ENCODE measurements at places on chromosomes 12 and 14.
A peak's percentile ranks its signal among the peaks of the same experiment; 100 is the strongest.

- peak overlapping the region; percentile 100 for H3K27ac ChIP-seq
- H3K27me3 ChIP-seq: no peaks in the 10 kb centered on the region
- H3K4me3 ChIP-seq: peak overlapping the region; percentile 80
- DNase-seq: peak; percentile 27
- H3K4me1 ChIP-seq: peaks cover 75% of the 10 kb centered on the region
- H3K36me3 ChIP-seq: no peaks in the 10 kb centered on the region
These were observed 44.7 kb upstream of the ATP23 start for GRCh38 chr12:57896434-57897201.

GRCh38 chr12:83827860-83828259 is 1084.7 kb downstream of the SLC6A15 start:
- no peaks in the 10 kb centered on the region for H3K4me1 ChIP-seq
- DNase-seq: no peak
- no peak overlapping the region for H3K4me3 ChIP-seq
- H3K27me3 ChIP-seq: no peaks in the 10 kb centered on the region
- H3K27ac ChIP-seq: no peak overlapping the region

DNA sequence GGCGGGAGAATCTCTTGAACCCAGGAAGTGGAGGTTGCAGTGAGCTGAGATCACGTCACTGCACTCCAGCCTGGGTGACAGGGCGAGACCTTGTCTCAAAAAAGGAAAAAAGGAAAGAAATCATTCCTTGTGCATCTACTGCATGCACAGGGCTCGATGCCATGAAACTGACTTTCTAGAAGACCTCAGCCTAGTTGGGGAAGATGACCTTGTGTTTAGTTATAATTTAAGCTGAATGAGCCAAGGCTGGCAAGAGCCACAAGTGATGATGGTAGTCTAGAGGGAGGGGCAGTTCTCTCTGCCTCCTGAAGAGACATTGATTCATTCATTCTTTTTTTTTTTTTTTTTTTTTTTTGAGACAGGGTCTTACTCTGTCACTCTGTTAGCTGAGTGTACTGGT is 24.2 kb downstream of the ACACB start:
- H3K36me3 ChIP-seq: peaks cover 6% of the 10 kb centered on the region
- no peak for DNase-seq
- H3K4me3 ChIP-seq: no peak overlapping the region

DNA sequence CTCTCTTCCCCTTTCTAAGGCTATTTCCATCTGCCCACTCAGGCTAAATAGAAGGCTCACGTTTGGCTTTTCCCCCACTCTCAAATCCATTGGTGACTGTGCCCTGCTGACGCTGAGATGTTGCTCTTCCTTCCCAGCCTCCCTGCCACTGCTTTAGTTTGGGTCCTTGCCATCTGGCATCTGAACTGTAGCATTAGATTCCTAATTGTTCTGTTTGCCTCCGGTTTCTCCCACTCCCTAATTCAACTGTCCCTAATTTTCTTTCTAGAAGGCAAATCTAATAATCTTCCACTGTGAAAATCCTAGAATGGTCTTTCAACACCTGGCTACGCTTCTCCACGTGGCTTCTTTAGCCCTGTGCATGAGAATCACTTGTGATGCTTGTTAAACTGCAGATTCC is 37.6 kb upstream of the SMOC1 start:
- DNase-seq: no peak
- H3K27ac ChIP-seq: no peak overlapping the region
- H3K4me1 ChIP-seq: no peaks in the 10 kb centered on the region
- peaks cover 8% of the 10 kb centered on the region for H3K27me3 ChIP-seq

DNA sequence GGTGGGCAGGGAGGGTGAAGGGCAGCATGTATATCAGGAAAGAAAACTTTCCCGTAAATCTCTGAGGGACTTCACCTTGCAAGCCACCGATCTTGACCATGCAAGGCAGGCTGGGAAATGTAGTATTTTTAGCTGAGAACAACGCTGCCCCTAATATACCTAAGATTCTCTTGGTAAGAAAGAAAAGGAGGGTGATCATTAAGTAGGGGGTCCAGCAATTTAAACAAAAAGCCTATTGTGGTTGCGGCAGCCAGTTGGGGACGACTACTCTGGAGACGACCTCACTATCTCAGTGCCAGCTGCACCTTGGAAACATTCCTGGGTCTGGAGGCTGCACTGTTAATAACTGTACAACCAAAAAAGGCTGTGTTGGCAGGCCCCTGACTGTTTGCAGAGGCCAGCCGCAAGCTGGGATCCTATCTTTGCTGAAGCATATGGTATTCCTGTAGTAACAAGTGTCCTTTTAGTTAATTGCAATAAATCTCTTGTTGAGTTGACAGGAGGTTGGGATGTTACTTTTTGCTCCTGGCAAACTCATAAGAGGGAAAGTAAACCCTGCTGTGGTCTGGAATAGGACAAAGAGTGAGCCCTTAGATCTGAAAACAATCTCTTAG is 6.4 kb downstream of the APOLD1 start:
- peaks cover 15% of the 10 kb centered on the region for H3K4me1 ChIP-seq
- DNase-seq: no peak
